ENCODE measurements at places on chromosomes 3 and 15.

DNA sequence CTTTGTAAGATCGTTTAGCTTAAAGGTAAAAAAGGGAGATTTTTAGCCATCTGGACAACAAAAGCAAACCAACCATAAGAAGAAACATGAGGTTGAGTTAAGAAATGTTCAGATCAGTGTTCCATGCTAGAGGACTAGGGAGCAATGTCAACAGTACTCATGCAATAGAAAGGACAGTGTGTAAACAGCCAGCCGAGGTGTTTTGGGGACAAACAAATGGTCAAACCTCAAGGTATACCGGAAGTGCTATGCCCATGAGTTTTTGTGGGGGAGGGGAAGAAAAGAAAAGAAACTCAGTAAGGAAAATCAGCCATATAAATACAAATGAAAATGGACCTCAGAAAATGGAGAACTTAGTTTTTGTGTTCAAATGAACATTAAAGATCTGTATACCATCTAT lies 289.5 kb upstream of the GRM7 start:
- no peak for DNase-seq

DNA sequence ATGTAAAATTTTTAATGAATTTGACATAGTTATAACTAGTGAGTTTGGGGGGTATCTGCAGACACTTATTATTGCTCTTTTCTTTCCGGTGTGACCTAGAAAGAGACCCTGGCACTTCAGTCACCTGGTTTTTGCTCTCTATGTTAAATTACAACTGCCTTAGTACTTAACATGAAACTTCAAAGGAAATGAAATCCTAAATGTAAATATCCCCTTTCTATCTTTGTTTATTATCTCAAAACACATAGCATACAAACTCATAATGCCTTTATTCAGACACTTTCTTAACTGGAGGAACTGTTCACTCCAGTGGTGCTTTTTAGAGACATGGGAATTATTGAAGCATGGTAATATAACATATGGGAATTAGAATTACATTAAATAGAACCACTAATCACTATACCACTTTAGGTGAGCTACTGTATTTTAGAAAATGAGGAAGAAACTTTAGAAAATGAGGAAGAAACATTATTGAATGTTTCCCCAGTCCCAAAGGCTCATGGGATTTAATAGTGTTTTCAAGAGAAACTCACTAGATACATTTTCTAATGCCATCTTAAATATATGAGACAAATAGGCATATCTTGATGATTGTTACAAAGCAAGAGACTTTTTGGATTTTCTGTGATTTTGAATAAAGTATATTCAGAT lies 119.5 kb upstream of the MLF1 start:
- no peak for DNase-seq

GRCh38 chr15:41501931-41502794 lies 8.5 kb downstream of the ITPKA start:
- DNase-seq, result no peak

DNA sequence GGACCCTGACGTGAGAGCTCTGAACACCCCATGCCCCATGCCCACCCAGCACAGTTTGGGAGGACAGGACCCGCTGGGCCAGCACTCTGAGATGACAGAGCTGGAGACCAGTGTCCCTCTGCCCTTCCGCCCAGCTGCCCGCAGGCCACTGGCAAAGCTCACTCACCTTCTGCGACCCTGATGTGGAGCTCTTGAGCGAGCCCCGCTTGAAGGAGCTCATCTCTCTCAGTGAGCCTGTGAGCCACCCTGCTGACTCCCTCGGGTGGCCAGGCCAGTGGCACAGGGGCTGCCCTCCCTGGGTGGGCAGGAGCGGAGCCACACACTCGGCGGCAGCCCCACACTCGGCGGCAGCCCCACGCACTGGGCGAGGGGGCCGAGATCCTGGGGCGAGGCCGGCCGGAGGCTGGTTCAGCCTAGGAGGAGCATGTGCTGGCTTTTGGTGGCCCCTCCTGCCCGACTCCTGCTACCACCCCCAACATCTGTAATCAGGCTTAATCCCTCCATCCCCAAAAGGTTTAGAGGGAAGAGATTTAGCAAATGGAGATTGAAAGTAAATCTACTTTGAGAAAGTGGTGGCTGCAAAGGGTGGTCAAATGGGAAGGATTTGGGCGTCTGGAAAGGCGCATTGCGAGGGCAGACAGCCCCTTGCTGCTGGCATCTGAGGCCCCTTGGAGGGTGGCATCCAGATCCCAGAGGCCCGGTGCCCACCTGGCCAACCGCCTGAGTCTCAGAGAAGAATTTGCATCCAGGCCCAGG lies 59.4 kb upstream of the TRPM1 start:
- no peak for DNase-seq

Data from fibroblast of the aortic adventitia (primary cell).